ENCODE measurements at places on chromosomes 12 and 14.

DNA sequence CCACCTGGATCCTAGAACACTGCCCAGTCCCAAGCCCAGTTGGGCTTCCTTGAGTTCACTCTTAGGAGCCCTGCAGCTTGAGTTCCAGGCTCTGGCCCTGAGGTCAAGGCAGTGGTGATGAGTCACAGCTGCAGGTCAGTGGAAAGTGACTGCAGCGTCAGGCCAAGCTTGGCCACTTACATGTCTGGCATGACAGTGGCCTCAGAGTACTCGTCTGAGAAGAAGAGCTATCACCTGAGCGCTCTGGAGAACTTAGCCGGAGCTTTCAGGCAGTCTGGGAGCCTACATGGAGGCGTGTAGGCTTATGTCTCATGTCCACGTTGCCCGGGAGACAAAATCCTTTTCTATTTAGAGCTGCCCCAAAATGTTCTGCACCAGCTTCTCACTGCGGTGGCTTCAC, 75.6 kb downstream of the ARL6IP4 start:
- DNase-seq: no peak

DNA sequence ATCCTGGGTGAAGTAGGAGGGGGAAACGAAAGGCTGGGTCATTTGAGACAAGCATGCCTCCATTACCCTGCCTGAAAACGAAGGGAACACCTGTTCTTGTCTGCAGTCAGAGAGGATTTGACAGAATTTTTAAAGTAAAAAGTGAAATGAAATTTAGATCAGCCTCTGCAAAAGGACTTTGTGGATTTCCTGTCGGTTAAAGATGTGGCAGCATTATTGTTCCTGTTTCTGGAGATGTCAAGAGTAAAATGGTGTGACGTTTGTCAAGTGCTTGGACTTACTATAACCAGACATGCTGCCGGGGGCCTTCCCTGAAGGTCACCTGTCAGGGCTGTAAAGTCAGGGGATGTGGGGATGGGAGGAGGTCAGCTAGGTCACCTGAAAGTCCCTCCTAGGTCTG, 32.0 kb downstream of the NRXN3 start:
- DNase-seq: no peak

DNA sequence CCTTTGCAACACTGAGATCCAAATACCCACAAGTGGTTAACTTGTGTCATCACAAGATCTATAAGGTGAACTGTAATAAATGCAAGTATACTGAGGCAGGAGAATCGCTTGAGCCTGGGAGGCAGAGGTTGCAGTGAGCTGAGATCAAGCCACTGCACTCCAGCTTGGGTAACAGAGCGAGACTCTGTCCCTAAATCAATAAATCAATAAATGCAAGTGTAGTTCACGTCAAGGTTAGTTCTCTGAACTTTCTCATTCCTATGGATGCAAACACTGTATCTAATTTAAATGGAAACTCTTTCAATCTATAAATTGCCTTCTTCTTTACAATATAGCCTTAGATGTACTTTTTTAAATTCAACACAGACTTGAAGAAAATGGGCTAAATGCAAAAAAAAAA, 3.2 kb downstream of the MAGOHB start:
- no peak for DNase-seq

- peak; percentile 96 for DNase-seq
These were observed 29.6 kb downstream of the EEA1 start for GRCh38 chr12:92899386-92900001.

DNA sequence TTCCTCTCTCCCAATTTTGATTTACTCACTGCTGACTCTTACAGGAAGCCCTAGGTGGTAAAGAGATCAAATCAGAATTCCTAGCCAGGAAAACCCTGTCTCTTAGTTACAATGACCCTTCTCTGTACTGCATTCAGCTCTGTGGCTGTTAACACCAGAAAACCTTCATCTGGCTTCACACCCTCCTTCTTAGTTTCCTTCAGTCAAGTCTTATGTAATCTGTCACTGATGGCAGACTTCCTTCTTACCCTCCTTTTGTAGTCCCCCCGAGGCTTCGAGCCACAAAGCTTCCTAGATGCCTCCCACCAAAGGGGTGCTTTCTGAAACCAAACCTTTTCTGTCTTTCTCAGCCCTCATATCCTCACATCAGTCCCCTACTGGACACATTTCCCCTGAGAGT, 16.5 kb downstream of the NGDN start:
- no peak for DNase-seq

GRCh38 chr14:20631023-20631879, 10.2 kb downstream of the OR6S1 start:
- DNase-seq: no peak
